ENCODE measurements at places on chromosomes 6 and 20.

DNA sequence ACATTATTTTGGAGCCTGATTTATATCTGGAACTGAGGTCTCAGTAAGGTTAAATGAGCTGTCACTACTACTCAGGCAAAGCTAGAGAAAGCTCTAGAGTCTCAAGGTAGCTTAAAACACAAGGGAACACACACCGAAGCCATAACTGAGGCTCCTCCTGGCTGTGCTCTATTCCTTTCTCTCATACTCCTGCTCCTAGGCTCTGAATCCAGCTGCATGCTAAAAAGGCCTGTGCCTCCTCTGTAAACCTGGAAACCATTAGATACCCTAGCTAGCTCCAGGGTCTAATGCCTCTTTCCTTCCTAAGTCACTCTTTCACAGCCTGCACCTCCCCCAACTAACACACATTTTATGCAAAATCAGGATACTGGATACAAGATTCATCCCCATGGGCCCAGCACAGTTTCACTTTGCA lies 17.1 kb downstream of the RIPOR2 start:
- DNase-seq: no peak

GRCh38 chr6:166515072-166515810 lies 71.2 kb downstream of the RAMACL start:
- no peak for DNase-seq

GRCh38 chr6:119077643-119078375 lies 655 bp downstream of the FAM184A start:
- DNase-seq: no peak

DNA sequence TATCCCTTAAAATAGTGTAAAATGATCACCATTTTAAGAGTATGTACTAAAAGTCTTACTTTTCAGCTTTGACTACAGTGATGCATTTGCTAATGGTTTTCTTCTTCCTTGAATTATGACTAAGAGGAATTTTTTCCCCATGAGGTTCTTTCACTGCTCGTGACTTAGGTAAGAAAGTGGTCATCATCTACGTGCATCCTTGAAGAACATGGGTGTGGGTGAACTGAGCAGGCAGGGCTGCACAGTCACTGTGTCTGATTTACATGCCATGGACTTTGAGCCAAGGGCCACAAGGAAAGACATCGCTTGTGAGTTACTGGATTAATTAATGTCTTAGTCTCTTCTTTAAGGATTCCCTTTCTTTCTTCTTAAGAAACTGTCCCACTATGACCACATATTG lies 33.3 kb downstream of the NQO2 start:
- no peak for DNase-seq

DNA sequence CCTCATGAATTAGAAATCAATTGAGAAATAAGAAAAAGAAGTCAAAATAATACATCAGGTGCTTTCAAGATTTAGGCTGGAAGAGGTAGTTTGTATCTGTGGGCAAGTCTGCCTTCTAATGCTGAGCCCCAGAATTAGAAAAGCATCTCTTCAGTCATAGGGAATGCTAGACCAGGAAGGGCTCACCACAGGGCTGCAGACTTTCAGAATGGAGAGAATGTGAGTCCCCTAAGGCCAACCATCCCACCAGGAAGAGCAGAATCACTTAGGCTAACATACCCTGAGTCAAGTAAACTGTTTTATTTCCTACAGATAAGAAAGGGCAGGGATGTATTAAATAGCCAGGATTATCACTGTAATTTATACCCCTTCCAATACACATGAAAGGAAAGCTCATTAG lies 510.2 kb downstream of the RNF144B start:
- DNase-seq: no peak

DNA sequence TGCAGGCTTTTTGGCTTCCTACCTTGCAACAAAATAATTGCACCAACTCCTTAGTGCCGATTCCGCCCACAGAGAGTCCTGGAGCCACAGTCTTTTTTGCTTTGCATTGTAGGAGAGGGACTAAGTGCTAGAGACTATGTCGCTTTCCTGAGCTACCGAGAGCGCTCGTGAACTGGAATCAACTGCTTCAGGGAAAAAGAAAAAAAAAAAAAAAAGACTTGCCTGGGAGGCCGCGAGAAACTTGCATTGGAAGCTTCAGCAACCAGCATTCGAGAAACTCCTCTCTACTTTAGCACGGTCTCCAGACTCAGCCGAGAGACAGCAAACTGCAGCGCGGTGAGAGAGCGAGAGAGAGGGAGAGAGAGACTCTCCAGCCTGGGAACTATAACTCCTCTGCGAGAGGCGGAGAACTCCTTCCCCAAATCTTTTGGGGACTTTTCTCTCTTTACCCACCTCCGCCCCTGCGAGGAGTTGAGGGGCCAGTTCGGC lies 420 bp downstream of the SOX4 start:
- DNase-seq: no peak

GRCh38 chr20:59323731-59324130 lies 23.3 kb downstream of the EDN3 start:
- DNase-seq: no peak

DNA sequence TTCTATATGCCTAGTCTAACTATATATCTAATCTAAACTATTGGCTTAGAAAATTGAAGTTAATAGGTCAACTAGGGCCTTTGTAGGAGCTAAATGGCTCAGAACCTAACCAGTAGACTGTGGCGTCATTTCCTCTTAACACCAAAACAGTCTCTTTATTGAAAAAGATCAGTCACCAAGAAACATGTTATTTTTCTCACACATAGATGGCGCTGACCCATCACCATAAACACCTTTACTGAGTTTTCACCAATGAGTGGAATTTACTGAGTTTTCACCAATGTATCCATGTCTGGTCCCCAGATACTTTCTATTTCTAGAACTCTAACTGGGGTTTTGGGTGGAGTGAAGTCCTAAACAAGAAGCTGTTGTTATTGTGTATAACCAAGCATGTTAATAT lies 636.0 kb downstream of the BCKDHB start:
- no peak for DNase-seq

DNA sequence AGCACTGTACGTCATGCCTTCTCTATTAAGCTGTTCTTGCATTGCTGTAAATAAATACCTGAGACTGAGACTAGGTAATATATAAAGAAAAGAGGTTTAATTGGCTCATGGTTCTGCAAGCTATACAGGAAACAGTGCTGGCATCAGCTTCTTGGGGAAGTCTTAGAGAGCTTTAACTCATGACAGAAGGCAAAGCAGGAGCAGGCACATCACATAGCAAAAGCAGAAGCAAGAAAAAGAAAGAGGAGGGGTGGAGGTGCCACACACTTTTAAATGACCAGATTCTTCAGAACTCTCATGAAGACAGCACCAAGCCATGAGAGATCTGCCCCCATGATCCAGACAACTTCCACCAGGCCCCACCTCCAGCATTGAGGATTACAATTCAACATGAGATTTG lies 30.1 kb downstream of the CYB5R4 start:
- DNase-seq: no peak

DNA sequence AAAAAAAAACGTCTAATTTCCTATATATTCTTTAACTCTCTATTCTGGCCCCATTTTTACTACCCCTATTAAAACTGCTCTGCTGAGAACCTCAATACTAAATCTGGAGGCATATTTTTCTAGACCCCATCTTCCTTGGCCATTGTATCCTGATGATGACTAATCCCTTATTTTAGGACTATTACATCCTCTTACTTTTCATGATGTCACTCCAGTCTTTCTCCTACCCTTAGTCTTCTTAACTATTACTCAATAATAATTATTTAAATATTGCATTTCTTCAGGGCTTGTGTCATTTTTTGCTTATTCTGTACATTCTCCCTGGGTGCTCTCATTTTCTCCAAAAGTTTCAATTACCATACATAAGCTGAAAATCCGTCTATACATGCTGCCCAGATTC lies 6.4 kb downstream of the FBXO30 start:
- DNase-seq: no peak

GRCh38 chr6:25370178-25371036 lies 91.2 kb downstream of the CARMIL1 start:
- no peak for DNase-seq

- no peak for DNase-seq
These were observed 41.2 kb downstream of the EIF2S2 start for GRCh38 chr20:34070859-34071258.

DNA sequence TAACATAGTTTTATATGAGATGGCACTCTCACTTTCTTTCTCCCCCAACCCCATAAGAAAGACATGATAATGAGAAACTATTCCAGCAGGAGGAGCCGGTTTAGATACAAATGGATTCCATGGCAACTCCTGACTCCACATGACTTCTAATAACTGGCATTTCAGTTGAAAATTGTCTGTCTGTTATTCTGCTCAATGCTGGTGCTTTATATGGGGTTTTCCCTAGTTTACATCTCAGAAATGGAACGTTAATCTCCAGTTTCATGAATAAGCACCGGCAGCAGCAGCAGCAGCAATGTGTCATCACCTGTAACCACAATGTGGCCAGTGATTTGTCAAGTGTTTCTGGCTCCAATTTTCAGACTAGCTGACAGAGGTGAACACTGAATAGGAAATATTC lies 8.0 kb upstream of the SIM1 start:
- no peak for DNase-seq

DNA sequence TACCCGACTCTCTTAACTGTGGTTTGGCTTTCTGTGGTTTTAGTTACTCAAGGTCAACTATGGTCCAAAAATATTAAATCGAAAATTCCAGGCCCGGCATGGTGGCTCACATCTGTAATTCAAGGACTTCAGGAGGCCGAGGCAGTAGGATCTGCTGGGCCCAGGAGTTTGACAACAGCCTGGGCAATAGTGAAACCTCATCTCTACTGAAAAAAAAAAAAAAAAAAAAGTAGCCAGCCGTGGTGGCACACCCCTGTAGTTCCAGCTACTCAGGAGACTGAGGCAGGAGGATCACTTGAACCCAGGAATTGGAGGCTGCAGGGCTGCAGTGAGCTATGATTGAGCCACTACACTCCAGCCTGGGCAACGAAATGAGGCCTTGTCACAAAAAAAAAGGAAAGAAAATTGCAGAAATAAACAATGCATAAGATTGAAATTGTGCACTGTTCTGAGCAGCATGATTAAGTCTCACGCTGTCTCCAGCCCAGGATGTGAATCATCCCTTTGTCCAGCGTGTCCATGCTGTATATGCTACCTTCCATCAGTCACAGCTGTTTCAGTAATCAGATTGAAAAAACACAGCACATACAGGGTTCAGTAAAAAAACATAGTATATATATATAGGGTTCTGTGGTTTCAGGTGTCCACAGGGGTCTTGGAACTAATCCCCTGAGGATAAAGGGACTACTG lies 40.7 kb downstream of the RGS17 start:
- no peak for DNase-seq

- no peak for DNase-seq
These were observed 34.9 kb downstream of the PYGB start for GRCh38 chr20:25282796-25283195.

DNA sequence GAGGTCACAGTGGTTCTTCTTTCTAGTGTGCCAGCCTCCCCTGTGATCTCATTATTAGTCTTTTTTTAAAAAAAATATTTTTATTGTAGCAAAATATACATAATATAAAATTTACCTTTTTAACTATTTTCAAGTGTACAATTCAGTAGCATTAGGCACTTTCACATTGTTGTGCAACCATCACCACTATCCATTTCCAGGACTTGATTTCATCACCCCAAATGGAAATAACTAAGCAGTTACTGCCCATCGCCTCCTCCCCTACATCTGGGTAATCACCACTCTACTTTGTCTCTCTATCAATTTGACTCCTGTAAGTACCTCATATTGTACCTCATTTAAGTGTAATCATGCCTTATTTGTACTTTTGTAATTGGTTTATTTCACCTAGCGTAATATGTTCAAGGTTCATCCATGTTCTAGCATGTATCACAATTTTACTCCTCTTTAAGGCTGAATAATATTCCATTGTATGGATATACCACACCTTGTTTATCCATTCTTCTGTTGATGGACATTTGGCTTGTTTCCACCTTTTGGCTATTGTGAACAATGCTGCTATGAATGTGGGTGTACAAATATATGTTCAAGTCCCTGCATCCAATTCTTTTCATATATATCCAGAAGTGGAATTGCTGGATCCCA lies 68.6 kb upstream of the FYN start:
- DNase-seq: no peak

DNA sequence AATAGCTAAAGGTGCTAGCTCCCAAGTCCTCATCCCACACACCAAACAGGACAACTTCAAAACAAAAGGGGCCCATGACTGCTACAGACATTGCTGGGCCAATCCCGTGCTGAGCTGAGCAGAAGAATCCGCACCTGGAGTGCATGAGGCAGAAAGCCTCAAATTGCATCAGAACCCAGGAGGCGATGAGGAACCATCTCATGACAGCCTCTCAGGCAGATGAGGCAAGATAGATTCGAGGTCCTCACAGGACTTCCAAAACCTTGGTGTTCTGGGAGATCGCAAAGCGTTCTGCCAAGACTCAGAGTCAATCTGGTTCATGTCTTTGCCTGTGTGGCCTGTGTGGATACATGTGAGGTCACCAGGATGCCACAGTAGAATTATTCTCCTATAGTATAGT lies 32.8 kb upstream of the SSTR4 start:
- no peak for DNase-seq

DNA sequence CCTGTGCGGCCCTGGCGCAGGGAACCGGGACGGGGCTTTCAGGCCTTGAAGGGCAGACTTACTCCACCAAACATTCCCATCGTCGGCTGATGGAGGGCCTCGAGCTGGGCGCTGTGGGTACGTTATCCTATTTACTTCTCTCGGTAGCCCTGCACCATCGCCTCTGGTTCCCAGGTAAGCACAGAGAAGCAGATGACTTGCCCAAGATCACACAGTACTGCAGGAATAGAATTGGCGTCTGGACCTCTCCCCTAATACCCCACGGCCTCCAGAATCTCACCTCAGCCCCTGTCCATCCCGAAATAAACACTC lies 46.4 kb downstream of the PDYN start:
- no peak for DNase-seq

GRCh38 chr6:141562186-141562811 lies 570.4 kb upstream of the GJE1 start:
- DNase-seq: no peak

GRCh38 chr20:38692436-38693411 lies 31.6 kb upstream of the SLC32A1 start:
- DNase-seq: no peak

DNA sequence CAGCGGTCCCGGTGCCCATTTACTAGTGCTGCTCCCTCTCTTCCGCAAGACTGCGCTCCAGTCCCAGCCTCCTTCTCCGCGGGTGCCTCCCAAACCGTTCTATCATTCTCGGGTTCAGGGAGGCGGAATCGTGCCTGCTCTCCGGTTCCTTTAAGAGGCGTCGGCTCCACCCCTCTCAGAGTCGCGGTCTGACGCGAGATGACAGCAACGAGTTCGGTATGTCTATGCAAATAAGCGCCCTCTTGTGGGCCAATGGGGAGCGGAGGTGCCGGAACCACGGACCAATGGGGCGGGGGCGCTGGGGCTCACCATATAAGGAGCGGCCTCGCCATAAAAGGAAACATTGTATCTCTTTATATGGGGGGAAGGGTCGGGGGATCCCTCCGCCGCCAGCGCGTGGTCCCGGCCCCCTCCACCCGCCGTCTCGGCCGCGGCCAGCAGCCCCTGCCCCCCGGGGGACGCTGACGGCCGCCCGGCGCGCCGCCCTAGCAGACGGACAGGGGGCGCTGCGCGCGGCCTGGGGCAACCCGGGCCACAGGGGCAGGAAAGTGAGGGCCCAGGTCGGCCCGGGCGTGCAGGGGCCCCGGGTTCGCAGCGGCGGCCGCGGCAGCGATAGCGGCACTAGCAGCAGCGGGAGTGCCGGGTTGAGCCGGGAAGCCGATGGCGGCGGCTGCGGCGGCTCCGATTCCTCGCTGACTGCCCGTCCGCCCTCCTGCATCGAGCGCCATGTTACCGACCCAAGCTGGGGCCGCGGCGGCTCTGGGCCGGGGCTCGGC lies at the start of gene SRF:
TSS of gene SRF (plus strand) at position 339 of the 776 bp plus-strand sequence. CDS start at position 727, 388 bp downstream.
- DNase-seq: peak; percentile 96
